ENCODE measurements at places on chromosomes 12 and 14.

- no peak for DNase-seq
Measured at GRCh38 chr14:64828071-64828470, 51.6 kb downstream of the SPTB start.

DNA sequence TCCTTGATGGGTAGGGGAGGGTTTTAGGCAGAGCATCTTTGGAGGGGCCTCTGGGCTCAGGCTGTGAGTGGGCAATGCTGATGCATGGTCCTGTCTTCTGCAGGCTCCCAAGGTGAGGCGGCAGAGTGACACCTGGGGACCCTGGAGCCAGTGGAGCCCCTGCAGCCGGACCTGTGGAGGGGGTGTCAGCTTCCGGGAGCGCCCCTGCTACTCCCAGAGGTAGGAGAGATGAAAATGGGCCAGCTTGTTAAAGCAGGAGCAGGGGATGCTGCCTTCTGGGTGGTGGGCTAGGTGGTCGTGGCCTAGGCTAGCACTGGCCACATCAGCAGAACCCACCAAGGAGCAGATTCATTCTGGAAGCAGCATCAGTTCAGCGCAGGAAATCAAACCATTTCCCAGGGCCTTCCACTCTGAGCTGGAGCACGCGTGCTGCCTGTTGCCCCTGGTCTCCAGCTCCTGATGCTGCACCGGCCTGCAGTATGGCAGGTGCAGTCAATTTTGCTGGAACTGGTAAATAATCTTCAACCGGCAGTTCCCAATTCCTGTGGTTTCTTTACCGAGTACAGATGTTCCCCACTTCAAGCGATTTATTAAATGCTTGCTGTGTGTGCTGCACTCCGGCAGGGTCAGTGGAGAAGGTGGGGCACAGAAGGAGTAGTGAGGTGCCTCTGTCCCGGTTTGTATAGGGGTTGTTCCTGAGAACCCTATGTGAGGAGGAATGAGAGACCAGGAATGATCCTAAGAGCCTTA lies 7.4 kb downstream of the PAPLN start:
- no peak for DNase-seq

DNA sequence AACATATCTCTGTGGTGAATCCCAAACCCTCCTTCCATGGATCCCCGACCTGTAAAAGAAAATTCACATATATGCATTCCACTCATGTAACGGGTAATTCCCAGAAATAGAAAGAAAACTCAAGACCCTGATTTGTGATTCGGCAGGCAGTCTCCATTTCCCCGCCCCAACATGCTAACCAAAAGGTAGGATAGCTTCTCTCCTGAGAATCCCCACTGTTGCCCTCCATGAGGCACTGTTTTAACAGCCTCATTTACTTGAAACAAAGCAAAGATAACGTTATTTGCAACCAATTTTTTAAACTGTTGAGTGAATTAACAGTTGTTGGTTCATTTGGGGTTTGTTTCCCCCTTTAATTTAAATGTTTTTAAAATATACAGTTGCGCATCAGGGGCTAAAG lies 774 bp upstream of the SLC2A13 start:
- DNase-seq = no peak

DNA sequence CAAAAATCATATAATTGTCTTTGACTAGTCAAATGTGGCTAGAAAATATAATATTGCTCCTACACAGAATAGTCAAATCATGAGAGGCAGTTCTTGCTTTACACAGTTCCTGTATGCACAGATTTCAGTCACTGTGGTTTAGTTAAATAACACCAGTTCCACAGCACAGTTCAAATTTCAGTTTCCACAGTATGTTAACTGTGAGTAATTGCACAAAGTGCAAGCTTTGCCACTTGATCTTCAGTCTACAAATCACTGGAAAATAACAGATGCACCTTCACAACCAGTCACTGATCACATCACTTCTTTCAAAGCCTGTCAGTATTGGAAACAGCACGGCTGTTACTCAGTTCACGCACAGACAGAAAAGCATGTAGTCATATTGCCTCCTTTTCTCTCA lies 38.7 kb downstream of the KCNH5 start:
- no peak for DNase-seq

GRCh38 chr14:104936361-104937155 lies 11.9 kb downstream of the PLD4 start:
- no peak for DNase-seq

GRCh38 chr12:26678697-26679660 lies 154.0 kb downstream of the ITPR2 start:
- DNase-seq = no peak

- DNase-seq = no peak
Measured at GRCh38 chr12:63752283-63752682, 27.4 kb upstream of the RXYLT1 start.

GRCh38 chr12:122167356-122167925 lies 6.6 kb downstream of the IL31 start:
- DNase-seq = no peak

- DNase-seq = no peak
Measured at GRCh38 chr12:62656591-62657362, 190.2 kb downstream of the MON2 start.

GRCh38 chr12:127214186-127214585 lies 1052.8 kb upstream of the TMEM132C start:
- DNase-seq = no peak

- no peak for DNase-seq
Measured at GRCh38 chr12:52537101-52537500, 15.8 kb downstream of the KRT71 start.

DNA sequence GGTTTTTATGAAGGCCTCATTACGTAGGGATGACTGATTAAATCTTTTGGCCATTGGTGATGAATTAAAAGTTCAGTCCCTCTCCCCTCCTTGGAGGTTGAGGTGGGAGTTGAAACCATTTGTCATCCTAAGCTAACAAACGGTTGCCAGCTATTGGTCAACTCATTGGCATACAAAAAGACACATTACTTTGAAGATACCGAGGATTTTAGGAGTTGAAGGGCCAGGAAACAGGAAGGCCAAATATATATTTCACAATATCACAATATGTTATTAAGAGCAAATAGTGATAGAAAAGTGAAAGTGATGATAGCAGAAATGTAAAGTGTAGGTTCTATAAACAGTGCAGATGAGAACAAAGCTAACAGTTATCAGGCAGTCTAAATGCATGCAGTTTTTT lies 24.4 kb downstream of the RCOR1 start:
- no peak for DNase-seq

DNA sequence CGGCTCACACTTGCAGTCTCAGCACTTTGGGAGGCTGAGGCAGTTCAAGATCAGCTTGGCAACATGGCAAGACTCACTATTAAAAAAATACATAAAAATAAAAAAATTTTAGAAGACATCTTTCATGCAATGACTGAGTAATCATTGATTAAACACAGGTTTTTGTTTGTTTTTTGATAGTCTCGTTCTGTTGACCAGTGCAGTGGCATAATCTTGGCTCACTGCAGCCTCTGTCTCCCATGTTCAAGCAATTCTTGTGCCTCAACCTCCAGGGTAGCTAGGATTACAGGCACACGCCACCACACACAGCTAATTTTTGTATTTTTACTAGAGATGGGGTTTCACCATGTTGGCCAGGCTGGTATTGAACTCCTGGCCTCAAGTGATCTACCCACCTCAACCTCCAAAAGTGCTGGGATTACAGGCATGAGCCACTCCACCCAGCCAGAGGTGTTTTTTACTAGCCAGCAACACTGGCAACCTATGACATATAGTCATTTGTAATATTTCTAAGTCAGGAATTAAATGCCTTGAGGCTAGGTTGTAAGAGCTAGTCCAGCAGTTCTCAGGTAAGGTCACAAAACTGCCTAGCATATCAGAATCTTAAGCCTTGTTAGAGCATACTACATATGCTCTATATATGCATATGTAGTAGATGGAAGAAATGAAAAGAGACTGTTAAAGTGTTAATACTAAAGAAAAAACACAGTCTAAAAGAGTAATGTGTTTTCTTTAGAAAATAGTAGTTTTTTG lies 27.1 kb downstream of the HECTD1 start:
- DNase-seq = no peak

DNA sequence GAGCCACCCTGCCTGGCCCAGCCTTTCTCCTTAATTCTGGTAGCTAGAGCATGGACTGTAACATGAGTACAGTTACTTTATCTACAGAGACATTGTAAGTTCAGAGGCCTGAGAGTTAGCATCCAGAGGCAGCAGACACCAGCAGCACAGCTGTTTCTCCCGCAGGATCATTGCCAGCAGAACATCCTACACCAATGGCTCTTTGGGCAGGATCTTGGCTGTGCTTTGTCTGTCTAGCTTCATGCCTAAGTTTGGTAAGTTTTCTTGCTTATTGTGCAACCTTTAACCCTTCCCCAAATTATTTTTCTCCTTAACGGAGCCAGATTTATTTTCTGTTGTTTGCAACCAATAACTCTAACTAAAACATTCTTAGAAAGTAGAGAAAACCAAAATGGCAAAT lies 21.6 kb downstream of the C12orf71 start:
- DNase-seq = no peak

- no peak for DNase-seq
Measured at GRCh38 chr12:89622115-89622514, 86.5 kb downstream of the ATP2B1 start.

- DNase-seq = no peak
Measured at GRCh38 chr14:67562025-67562775, 29.1 kb downstream of the PLEKHH1 start.

- DNase-seq = no peak
Measured at GRCh38 chr14:35807131-35807961, 1.7 kb downstream of the RALGAPA1 start.

DNA sequence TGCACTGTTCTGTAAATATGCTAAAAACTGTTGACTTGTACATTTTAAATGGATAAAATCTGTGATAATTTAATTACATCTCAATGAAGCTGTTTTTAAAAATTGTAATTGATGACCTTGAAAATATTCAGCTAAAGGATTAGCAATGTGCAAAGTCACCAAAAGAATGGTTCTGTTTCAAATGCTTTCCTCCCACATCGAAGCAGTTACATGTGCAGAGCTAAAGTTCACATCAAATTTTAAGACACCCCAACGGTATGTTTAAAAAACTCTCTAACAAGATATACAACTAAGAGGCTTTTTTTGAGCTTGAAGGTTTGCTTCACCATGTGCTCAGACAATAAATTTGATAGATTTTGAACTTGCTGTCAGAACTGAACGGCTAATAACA lies 114.6 kb upstream of the KRAS start:
- no peak for DNase-seq

DNA sequence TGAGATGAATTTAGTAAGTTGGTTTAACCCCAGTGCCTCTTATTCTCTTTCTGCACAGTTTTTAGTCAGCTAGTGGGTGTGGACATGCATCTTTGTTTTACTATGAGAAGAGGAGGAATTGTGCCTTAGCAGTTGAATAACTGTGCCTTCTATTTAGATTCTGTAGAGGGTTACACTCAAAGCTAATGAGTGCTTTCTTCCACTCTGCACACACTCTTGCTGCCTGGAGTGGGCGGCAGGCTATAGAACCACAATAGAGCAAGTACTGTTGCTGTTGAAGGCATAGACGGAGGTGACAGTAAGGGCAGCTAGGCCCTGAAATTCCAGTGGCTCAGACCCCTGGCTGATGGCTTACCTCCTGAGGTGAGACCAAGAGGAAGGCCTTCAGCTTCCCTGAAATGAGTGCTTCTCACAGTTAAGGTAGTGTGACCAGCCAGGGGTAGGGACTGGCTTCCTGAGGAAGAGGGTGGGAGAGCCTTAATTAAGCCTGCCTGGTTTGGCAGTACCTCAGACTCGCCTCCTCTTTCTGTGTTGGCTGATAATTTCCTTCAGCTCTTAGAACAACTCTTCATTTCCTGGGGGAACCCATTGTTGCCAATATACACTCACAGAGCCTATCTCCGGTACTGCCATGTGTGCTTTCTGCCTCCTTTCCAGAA lies 24.7 kb downstream of the SUSD6 start:
- no peak for DNase-seq

GRCh38 chr14:89013098-89013504 lies 188.7 kb downstream of the TTC8 start:
- no peak for DNase-seq

GRCh38 chr14:37090026-37090425 lies 82.4 kb downstream of the SLC25A21 start:
- no peak for DNase-seq

Measured in H1 (cell line).